ENCODE measurements at places on chromosomes 12 and 14.
A peak's percentile ranks its signal among the peaks of the same experiment; 100 is the strongest.

- H3K36me3 ChIP-seq = peaks cover under 1% of the 10 kb centered on the region
- peak; percentile 80 for DNase-seq
- no peaks in the 10 kb centered on the region for H3K27me3 ChIP-seq
Measured at GRCh38 chr12:114674251-114675047, 9.5 kb downstream of the TBX3 start.

GRCh38 chr12:76410781-76411180 is 62.6 kb upstream of the BBS10 start:
- H3K4me3 ChIP-seq = no peak overlapping the region
- no peaks in the 10 kb centered on the region for H3K27me3 ChIP-seq
- DNase-seq = no peak
- H3K4me1 ChIP-seq = no peaks in the 10 kb centered on the region
- H3K27ac ChIP-seq = no peak overlapping the region

DNA sequence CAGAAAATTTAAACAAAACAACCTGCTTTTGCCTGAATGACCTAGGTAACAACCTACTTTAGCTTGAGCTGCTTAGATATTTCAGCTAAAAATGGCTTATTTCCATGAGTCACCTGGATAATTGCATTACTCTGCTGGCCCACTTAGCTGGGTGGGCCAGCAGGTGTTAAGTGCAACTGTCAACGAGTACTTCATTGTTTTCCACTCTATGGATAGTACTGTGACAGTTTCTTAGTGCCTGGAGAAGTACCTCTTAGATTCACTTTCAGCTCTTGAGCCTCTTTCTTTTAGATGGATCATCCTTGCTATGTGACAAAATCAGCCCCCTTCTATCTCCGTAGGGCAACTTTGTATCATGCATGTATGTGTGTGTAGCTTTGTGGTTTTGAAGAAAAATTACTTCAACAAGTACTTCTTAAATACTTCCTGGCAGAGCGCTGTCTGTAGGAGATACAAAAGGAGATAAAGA is 368.2 kb upstream of the ATP2B1 start:
- H3K27ac ChIP-seq = no peak overlapping the region
- no peak overlapping the region for H3K4me3 ChIP-seq
- no peak for DNase-seq
- no peaks in the 10 kb centered on the region for H3K27me3 ChIP-seq
- no peaks in the 10 kb centered on the region for H3K36me3 ChIP-seq

DNA sequence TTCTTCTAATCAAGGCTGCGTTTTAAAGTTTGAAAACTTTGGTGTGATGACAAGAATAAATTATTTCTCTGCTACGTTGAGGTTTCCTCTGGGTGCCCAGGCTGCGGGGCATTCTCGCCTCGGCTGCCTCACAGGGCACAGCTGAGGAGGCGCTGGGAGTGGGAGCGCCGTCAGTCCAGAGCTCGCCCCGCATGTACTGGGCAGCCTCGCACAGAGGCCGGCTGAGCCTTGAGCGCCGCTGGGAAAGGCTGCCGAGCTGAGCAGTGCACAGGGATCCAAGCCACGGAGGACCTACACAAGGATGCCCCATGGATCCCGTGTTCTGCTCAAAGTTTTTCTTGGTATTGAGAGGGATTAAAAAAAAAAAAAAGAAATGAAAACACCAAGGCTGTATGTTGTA is 11.6 kb downstream of the RFX4 start:
- H3K4me1 ChIP-seq = no peaks in the 10 kb centered on the region
- no peaks in the 10 kb centered on the region for H3K36me3 ChIP-seq
- H3K27me3 ChIP-seq = no peaks in the 10 kb centered on the region
- no peak overlapping the region for H3K4me3 ChIP-seq
- H3K27ac ChIP-seq = no peak overlapping the region

DNA sequence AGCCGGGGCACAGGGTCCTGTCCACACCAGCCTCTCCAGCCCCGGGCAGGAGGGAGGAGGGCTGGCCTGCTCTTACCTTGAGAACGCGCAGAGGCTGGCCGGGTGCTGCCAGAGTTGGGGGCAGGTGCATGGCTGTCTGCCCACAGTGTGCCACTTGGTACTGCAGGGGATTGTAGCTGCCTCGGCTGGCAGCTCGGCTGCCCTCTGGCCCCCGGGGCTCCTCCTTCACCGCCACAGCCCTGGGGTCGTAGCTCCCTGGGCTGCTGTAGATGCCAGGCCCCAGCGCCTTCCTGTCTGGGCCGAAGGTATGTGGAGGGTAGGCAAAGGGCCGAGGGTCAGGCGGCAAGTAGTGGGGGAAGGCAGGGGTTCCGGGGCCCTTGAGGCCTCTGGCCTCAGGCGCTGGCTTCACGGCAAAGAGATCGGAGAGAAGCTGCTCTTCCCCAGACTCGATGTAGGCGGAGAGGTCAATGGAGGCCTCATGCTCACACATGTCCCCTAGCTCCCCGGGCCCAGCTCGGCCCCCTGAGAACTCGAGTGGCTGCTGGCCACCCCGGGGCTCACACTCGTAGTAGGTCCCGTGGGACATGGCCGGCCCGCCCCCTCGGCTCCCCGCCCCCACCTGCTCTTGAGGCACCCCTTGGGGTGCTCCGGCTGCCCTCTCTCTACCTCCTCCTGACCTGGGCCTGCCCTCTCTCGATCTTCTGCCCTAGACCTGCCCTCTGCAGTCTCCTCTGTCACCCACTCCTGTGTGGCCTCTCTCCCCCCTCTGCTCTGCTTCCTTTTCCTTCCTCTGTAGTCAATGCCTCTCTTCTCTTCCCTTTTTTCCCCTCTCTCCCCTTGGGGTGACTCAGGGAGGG is at the start of gene CEBPE:
Gene CEBPE (minus strand): TSS at position 750 of the 857 bp plus-strand sequence. CDS start 164 bp downstream, at position 586.
- peaks cover 34% of the 10 kb centered on the region for H3K4me1 ChIP-seq
- no peak for DNase-seq
- no peak within 1 kb of the TSS for H3K4me3 ChIP-seq
- H3K27me3 ChIP-seq = no peaks in the 10 kb centered on the region
- no peaks in the 10 kb centered on the region for H3K36me3 ChIP-seq

- H3K36me3 ChIP-seq = no peaks in the 10 kb centered on the region
- no peak overlapping the region for H3K4me3 ChIP-seq
- DNase-seq = no peak
- H3K4me1 ChIP-seq = no peaks in the 10 kb centered on the region
- no peaks in the 10 kb centered on the region for H3K27me3 ChIP-seq
Measured at GRCh38 chr12:46148327-46149078, 120.3 kb downstream of the SLC38A1 start.

GRCh38 chr14:76067536-76067935 is 82.0 kb downstream of the IFT43 start:
- H3K27ac ChIP-seq = no peak overlapping the region
- no peak overlapping the region for H3K4me3 ChIP-seq
- no peaks in the 10 kb centered on the region for H3K4me1 ChIP-seq
- no peak for DNase-seq

GRCh38 chr12:88063375-88063774 is 34.2 kb upstream of the C12orf50 start:
- no peak overlapping the region for H3K4me3 ChIP-seq
- no peaks in the 10 kb centered on the region for H3K36me3 ChIP-seq
- H3K4me1 ChIP-seq = no peaks in the 10 kb centered on the region

DNA sequence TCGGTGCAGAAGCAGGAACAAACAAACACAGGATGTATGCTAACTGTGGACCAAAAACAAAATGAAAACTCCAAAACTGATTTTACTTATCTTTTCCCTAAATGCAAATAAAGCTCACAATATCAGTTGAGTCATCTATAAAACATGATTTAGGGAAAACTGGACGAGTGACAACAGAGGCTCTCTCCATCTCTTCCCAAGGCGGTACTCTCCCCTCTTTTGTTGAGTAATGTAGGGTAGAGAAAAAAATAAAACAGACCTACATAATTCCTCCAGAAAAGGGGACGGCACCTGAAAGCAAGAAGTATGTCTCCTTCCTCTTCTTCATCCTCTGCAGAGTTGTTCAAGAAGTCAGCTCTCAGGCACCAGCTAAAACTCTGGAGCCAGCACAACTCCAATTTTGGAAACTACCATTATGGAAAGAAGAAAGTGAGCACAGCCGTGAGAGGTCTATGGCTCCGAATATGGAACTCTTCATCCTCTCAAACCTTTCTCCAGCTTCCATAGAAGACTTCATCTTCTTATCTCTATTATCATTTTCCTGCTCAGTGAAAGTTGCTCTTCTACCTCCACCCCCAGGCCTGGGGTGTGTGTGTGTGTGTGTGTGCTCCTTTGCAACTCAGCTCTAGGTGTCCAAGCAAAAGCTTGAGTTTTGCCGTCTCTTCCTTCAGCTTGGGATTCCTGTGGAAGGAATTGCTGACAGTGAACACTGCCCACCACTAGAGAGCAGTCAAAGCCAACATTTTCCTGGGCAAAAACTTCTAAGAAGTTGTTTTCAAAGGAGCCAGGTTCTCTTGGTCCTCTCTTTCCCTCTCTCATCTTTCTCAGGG is 155.4 kb downstream of the DIO2 start:
- no peaks in the 10 kb centered on the region for H3K36me3 ChIP-seq
- H3K4me1 ChIP-seq = no peaks in the 10 kb centered on the region
- H3K4me3 ChIP-seq = no peak overlapping the region
- no peaks in the 10 kb centered on the region for H3K27me3 ChIP-seq

DNA sequence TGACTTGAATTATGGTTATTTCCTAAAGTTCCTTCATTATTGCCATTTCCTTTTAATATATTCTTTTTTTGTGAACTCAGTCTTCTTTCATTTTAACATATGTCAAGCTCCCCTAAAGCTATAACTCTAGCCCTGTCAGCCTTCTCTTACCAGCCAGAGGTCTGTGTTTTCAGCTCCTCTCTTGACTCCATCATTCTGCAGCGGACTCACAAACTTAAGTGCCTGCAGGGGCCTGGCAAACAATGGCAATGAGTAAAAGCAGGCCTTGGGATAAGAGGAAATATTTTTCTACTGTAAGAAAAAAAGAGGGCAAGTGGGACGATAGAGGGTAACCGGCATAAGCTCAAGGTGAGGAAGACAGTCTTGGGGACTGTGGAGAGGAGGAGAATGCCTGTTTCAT is 424.5 kb upstream of the RGS6 start:
- DNase-seq = no peak
- H3K27ac ChIP-seq = no peak overlapping the region
- no peaks in the 10 kb centered on the region for H3K36me3 ChIP-seq
- H3K27me3 ChIP-seq = no peaks in the 10 kb centered on the region
- H3K4me3 ChIP-seq = no peak overlapping the region
- no peaks in the 10 kb centered on the region for H3K4me1 ChIP-seq

- no peaks in the 10 kb centered on the region for H3K36me3 ChIP-seq
- H3K4me1 ChIP-seq = no peaks in the 10 kb centered on the region
- H3K4me3 ChIP-seq = no peak overlapping the region
- H3K27ac ChIP-seq = no peak overlapping the region
- DNase-seq = no peak
- H3K27me3 ChIP-seq = no peaks in the 10 kb centered on the region
Measured at GRCh38 chr14:32341947-32342846, 13.1 kb downstream of the AKAP6 start.

GRCh38 chr12:57130941-57131340 is 2.7 kb downstream of the LRP1 start:
- H3K27ac ChIP-seq = peak overlapping the region; percentile 96
- H3K27me3 ChIP-seq = no peaks in the 10 kb centered on the region
- H3K4me3 ChIP-seq = peak overlapping the region; percentile 70
- peaks cover 31% of the 10 kb centered on the region for H3K4me1 ChIP-seq
- DNase-seq = no peak

DNA sequence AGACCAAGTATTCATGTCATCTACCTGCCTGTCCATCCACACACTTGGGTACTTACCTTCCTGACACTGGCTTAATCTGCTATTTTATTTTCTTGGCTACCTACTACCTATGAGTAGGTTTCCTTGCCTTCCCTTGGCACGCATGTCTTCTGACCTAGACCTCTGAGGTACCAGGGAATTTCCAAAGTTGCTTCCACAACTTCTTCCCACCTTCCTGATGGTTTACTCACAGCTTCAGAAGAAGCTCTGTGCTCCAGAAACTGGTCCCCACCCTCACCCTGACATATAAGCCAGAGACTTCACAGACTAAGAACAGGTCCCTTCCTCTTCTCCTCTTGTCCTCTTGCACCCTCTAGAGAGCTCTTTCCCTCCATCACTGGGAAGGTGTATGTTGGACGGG is 35.7 kb upstream of the DDX11 start:
- DNase-seq = no peak
- H3K4me1 ChIP-seq = no peaks in the 10 kb centered on the region
- H3K27ac ChIP-seq = no peak overlapping the region
- no peak overlapping the region for H3K4me3 ChIP-seq

Measured in upper lobe of left lung (tissue), 6 donors.